ENCODE measurements at places on chromosomes 6 and 20.

- DNase-seq: no peak
These were observed 30.2 kb upstream of the NNAT start for GRCh38 chr20:37490663-37491350.

DNA sequence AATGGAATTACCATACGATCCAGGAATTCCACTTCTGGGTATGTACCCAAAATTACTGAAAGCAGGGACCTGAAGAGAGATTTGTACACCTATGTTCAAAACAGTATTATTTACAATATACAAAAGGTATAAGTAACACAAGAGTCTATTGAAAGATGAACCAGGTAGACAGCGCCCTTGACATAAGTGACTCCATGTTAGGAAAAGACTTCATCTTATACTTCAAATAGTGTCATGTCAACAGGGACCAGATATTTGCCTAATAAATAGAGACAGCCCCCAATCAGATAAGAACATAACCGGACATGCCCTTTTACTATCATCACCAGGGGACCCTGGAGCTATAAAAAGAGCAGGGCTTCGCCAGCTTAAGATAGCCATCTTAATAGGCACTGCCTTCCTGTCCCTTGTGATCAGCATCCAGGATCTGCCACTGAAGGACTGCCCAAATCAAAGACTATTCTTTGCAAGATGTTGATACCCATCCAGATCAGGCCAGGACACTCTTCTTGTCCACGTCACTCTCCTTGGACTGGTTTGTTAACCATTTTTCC lies 309.0 kb upstream of the SULF2 start:
- no peak for DNase-seq

- DNase-seq: no peak
These were observed 1.3 kb downstream of the SSTR4 start for GRCh38 chr20:23036371-23036770.

DNA sequence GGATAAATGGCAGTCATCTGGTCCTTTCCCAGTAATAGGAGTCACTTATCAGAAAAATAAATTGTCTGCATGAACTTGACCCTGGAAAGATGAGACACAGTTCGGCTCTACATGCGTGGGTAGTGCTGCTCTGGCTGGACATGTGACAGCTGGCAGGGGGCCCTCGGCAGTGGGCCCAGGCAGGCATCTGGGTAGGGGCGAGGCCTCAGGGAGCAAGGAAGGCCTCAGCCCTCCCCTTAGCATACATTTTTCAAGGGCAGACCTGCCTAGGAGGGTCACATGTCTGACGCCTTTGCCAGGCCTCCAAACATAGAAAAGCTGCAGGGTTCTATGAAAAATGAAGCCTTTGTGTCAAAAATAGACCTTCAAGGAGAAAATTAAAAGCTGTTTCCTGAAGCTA lies 12.8 kb upstream of the ILRUN start:
- peak; percentile 69 for DNase-seq

GRCh38 chr6:112286500-112287144 lies 32.3 kb upstream of the LAMA4 start:
- no peak for DNase-seq

DNA sequence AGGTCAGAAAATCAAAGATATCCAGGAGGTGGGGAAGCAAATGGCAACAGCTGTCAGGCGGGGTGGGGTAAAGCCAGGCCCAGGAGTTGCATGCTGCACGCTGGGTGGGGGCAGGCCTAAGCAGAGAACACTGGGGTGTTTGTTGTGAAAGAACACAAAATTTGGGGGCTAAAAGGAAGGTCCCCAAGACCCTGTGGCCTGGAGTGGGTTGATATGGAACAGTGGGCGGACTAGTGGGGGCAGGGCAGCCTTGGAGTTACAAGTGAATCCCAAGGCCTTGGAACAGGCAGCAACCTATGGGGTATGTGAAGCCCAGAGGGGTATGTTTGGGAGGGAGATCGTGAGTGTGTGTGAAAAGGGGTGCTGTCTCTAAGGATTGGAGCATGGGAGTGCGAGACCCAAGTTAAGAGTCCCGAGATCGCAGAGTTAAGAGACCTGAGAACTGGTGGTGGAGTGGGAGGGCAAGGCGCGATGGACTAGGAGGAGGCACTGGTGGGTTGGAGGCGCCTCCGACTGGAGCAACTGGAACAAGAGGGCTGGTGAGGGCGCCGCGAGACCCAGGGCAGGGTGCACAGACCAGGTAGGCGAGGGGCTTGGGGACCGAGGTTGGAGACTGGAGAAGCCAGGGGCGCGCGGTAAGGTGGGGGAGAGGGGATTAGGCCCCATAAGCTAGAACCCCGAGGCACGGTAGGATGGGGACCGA lies 658 bp downstream of the CUL7 start:
- DNase-seq: peak; percentile 8

DNA sequence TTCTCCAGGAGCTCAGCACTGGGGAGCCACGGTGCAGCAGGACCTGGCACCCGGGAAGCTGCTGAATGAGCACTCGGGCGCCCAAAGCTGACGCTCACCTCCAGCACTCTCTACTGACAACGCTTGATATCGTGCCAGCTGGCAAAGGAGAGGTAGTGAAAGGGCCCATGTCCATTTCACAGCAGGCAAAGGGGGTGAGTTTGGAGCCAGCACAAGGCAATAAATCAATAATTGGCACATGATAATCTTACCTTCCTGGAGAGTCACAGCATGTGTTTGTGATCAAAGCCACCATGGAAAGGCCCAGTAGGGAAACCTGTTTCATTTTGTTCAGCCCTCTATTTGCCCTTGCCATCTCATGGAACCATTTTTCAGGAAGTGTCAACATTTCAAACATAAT lies 23.3 kb upstream of the SMIM26 start:
- DNase-seq: no peak

GRCh38 chr6:33314515-33314942 lies 651 bp upstream of the TAPBP start:
- peak; percentile 50 for DNase-seq

DNA sequence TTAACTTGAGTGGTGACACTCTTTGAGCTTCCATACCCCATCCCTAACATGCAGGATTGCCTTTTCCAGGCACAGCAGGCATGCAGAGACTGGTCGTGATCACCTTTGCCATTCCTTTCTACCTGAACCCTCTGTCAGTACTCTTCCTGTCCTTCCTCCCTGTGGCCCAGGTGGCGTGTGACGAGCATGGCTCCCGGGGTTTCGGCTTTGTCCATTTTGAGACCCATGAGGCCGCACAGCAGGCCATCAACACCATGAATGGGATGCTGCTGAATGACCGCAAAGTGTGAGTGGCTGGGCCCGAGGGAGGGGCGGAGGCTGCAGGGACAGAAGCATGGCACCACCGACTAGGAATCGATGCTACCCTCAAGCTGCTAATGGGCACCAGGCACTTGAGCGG lies 6.7 kb downstream of the PABPC1L start:
- DNase-seq: no peak

GRCh38 chr6:170231293-170232185 lies 59.3 kb downstream of the DLL1 start:
- DNase-seq: peak; percentile 26

- DNase-seq: no peak
These were observed 3.9 kb upstream of the BPIFA2 start for GRCh38 chr20:33163856-33164762.

GRCh38 chr20:24765316-24766142 lies 183.5 kb upstream of the CST7 start:
- DNase-seq: no peak

GRCh38 chr6:33895296-33895695 lies 91.5 kb upstream of the MLN start:
- DNase-seq: no peak

DNA sequence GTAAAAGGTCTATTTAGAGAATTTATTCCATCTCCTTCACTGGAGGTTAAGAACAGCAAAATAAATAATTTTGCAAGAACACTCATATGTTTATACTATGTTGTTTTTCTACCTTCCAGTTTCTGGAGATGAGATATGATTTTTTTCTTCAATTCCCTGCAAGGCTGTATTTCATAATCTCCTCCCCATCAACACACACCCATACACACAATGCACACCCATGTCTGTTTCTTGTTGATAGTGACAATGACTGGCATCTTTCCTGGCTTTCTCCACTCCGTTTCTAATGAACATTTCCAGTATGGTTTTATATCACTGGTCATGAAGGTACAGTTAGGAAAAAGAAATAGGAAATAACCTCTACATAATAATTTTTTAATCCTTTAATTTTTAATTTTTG lies 202.1 kb downstream of the ARHGAP18 start:
- no peak for DNase-seq

- peak; percentile 29 for DNase-seq
These were observed 47.0 kb downstream of the WDR27 start for GRCh38 chr6:169654598-169655391.

DNA sequence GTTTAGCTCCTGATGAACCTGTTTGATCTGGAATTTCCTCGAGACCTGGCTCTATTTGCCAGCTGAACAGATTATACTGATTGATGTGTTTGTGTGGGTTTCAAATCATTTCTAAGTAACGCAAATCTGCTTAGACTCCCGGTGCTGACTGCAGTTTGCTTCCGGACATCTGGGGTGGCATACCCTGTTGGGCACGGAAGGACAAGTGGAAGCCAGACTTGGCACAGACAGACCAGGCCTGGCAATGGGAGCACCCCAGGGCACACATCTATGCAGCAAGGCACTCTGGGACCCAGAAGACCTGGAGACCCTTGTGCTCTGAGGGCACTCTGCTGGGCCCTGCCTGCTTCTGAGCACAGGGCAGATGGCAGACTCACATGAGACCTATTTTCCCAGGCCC lies 433.7 kb upstream of the CHD6 start:
- DNase-seq: no peak

DNA sequence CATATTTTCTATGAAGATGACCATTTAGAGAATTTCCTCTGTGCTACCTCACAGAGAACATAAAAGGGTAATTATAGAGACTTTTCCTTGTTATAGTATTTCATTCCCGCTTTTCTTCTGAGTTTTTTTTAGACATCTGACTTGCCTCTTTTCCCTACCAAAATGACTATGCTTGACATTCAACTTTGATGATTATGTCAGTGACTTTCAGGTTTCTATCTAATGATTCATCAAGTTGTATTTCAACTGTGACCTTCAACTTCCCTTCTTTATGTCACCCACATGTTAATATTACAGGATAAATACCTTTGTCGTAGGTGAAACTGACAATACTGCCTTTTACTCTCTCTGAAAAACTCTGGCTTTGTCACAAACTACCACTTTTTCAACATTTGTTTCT lies 95.3 kb downstream of the MLIP start:
- no peak for DNase-seq

DNA sequence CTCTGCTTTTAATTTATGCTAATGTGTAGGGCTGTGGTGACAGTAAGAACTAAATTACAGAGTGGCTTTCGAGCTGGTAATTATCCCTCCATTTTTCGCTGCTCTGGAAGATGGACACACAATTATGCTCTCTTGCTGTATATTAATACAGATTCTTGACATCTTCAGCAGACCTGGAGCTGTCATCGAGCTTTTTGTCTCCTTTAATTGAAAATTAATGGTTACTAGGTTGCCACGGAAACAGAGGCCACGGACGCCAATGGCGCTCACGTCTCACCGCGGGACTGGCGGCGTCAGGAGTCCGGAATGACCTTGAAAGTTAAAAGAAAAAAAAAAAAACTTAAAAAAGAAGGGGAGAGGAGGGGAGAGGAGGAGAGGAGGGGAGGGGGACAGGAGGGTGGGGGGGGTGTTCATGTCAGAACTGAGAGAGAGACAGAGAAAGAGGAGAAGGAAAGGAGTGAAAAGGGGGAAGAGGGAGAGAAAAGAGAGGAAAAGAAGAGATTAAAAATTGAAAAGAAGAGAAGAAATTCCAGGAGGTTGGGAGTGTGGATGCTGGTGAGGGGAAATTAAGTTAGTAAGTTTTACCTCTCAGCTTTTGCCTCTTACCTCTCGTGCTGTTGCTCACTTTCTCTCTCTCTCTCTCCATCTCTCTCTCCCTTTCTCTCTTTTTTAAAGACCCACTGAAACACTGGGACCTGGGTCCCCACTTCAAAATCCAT lies 22.1 kb upstream of the FOXP4 start:
- no peak for DNase-seq

GRCh38 chr6:63814459-63814858 lies 178.9 kb downstream of the PHF3 start:
- DNase-seq: no peak

GRCh38 chr20:48339190-48339985 lies 488.4 kb downstream of the PREX1 start:
- DNase-seq: no peak

DNA sequence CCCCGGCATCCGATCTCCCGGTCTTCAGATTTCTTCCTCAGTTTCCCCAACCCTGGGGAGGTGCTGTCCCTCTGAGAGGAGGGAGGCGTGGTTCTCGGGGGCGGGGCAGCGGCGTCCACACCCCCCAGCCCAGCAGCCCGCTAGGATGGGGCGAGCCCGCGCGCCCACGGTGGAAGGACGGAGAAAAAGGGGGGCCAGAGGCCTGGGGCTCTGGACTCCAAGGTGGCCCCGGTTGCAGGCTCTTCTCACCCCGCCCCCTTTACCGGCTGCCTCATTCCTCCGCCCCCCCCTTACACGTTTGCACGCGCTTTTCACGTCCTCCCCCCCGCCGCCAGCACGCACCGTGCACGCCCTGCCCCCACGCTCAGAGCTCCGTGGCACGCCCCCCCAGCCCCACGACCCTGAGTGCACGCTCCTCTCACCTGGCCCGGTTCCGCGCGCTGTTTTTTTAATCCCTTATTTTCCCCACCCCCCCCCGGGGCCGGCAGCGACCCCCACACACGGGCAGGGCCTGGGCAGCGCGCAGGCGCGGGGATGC lies 402 bp downstream of the ZBTB12 start:
- peak; percentile 53 for DNase-seq

GRCh38 chr20:58842276-58842675 lies 8.4 kb downstream of the GNAS-AS1 start:
- no peak for DNase-seq

- DNase-seq: peak; percentile 49
These were observed 19.5 kb downstream of the SLC22A1 start for GRCh38 chr6:160141001-160141726.

- no peak for DNase-seq
These were observed 146.5 kb downstream of the CDKAL1 start for GRCh38 chr6:20680697-20681165.

- DNase-seq: no peak
These were observed 37.5 kb downstream of the SNAI1 start for GRCh38 chr20:50020288-50020687.

DNA sequence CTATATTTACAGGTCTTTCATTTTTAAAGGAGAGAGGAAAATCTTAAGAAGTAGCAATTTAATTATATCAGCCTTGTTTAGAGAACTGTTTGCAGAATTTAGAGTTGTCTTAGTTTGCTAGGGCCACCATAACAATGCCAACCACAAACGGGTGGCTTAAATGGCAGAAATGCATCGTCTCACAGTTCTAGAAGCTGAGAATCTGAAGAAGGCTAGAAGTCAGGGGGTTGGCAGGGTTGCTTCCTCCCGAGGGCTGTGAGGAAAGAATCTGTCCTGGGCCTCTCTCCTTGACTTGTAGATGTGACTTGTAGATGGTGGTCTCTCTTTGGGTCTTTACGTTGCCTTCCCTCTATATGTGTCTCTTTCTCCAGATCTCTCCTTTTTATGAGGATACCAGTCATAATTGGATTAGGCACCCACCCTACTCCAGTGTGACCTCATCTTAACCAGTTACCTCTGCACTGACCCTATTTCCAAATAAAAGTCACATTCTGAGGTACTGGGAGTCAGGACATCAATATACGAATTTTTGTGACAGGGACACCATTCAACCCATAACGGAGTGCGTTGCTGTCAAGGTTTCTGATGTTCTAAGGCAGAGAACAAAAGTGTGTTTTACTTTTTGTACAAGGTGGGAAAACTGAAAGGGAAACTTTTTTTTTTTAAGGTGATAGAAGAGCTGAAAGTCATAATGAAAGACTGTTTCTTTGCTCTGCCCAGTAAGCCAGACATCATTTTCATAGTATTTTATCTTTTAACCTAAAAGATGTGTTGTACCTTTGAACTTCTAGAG lies 84.4 kb downstream of the SAMD3 start:
- no peak for DNase-seq

- DNase-seq: no peak
These were observed 561.0 kb downstream of the PTPRT start for GRCh38 chr20:42628683-42629082.

All from NCI-H2171 treated with DMSO at 0.1 percent for 48 hours (cell line).